ENCODE measurements at places on chromosomes 3 and 15.

GRCh38 chr3:20043396-20043795 is 3.1 kb downstream of the KAT2B start:
- DNase-seq, result peak; percentile 80

DNA sequence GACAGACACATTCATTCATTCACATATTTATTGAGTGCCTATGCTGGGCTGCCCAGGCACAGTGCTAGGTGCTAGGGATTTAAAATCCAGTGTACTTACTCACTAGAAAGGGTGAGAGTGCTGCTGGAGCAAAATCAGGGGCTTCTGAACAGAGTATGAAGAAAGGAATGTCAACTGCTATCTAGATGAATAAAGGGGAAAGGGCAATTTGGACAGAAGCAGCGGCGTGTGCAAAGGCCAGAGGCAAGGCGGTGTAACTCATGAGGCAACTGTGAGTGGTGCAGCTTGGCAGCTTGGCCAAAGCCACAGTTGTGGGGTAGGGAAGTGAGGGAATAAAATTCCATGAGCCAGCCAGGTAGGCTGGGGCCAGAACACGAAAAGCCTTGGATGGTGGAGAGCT is 76.7 kb downstream of the RAD18 start:
- no peak for DNase-seq

DNA sequence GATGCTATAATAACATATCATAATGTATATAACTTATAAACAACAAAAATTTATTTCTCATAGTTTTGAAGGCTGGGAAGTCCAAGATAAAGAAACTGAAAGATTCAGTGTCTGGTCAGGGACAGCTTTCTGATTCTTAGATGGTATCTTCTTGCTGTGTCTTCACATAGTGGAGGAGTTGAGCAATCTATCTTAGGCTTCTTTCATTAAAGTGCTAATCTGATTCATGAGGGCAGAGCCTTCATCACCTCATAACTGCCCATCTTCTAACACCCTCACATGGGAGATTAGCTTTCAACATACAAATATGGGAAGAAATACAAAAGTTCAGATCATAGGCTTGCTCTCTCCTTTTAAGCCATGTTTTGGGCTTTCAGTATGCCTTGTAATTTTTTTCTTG is 774.8 kb upstream of the EPHA6 start:
- DNase-seq, result no peak

DNA sequence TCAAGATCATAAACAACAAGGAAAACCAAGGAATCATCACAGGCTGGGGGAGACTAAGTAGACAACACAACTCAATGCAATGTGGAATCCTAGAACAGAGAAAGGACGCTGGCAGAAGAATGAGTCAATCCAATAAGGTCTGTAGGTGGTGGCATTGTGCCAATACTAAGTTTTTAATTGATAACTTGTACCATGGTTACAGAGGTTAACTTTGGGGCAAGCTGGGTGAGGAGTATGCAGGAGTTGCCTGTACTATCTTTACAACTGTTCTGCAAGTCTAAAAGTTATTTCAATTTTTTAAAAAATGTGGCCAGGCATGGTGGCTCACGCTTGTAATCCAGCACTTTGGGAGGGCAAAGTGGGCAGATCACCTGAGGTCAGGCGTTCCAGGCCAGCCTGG is 46.2 kb downstream of the RORA start:
- DNase-seq, result no peak

DNA sequence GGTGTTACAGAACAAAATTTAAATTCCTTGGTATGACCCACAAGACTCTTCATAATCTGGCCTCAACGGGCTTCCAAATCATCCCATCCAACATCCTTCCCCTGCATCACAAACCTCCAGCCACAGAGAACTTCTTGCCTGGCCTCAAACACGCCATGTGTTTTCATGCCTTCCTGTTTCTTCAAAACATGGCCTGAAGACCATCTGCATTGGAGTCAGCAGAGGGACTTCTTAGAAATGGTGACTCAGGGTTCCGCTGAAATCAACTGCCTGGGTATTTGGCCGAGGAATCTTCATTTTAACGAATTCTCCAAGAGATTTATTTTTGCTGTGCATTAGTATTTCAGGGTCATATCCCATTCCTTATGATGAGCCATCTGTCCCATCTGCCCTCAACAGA is 138.1 kb upstream of the RAP2B start:
- no peak for DNase-seq

GRCh38 chr3:107795514-107796094 is 272.8 kb downstream of the BBX start:
- DNase-seq, result no peak

GRCh38 chr15:29571792-29572431 is 250.4 kb downstream of the TJP1 start:
- DNase-seq, result no peak

- DNase-seq, result no peak
Measured at GRCh38 chr3:58355179-58355578, 22.5 kb downstream of the PXK start.

DNA sequence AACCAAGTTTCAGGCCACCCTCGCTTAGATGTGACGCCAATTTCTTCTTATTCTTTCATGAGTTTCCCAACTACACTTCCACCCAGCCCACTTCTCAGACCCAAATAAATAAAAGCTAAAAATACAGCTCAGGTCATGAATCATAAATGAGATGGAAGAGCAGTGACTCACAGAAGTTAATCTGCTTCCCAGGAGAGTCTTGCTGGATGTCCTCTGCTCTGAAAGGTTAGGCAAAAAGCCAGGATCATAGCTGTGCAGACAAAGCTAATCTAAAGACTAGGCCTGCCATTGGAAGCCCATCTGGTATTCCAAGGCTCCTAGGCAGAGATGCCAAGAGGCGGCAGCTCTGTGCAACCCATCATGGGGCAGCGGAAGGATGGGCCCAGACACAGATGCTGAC is 24.1 kb downstream of the SHC4 start:
- DNase-seq, result peak; percentile 90

DNA sequence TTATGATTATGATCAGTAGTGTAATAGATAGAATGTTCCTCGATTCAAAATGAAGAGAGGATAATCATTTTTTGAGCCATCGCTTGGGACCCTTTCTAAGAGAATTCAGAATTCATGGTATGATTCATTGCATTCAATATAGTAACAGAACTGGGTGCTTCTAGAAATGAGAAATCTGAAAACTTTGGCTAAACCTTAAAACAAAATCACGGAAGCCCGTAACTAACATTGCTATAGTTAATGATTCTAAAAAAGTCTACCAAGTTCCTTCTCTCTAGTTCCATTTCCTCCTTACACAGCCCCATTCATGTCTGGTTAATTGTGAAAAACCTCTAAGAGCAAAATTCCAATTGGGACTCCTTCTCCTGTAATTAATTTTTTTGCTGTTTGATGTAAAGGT is 217.1 kb downstream of the GBE1 start:
- DNase-seq, result no peak

DNA sequence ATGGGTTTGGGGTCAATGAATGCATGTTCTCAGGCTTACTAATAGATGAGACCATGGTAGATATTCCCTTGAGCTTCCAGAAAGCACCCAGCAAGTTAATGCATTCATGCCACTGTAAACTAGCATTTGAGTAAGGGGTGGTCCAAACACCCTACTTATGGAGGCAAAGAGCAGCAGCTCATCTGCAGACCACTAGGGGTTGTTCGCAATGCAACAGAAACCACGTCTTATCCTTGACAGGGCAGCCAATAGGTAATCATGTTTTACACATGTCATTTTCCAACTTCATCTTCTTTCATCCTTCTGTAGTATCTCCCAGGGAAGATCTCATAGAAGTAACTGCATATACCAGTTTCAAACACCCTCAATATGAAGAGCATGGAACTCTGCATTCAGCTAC is 330.2 kb downstream of the RORA start:
- DNase-seq, result no peak

DNA sequence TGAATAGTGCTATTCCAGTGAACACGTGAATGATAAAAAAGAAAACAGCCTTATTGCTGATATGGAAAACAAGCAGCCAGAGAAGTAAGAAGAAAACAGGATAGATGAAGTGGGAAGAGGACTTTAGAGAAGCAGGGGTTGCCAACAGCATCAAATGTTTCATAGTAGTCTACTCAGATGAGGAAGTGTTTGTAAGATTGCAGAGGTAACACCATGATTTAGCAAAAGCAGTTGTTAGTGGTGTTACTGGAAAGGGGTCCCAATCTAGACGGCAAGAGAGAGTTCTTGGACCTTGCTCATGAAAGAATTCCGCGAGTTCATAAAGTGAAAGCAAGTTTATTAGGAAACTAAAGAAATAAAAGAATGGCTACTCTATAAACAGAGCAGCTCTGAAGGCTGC is 108.8 kb upstream of the MCTP2 start:
- no peak for DNase-seq

GRCh38 chr3:53075743-53076140 is 29.9 kb upstream of the SFMBT1 start:
- no peak for DNase-seq

GRCh38 chr3:158107605-158108444 is 1.6 kb upstream of the SHOX2 start:
- DNase-seq, result no peak

DNA sequence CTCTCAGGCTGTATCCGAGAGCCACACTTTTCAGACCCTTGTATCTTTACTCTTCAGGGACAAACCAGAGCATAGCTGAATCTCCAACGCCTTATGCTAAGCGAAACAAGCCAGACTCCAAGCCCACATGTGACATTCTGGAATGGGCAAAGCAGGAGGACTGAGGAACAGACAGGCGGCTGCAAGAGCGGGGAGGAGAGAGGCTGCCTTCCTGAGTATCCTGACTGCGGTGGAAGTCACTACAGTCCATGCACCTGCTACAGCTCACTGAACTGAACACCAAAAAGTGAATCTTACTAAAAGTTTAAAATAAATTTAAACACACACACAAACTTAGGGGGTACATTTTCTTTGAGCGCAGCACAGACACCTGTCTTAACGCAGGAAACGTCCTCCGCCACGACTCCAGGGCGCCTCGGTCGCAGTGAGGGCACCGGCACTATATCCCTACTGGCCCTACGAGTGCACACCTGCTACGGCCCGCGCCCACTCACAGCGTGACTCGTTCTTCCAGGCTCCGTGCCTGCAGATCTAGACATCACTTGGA is 1.4 kb downstream of the CYFIP1 start:
- no peak for DNase-seq

DNA sequence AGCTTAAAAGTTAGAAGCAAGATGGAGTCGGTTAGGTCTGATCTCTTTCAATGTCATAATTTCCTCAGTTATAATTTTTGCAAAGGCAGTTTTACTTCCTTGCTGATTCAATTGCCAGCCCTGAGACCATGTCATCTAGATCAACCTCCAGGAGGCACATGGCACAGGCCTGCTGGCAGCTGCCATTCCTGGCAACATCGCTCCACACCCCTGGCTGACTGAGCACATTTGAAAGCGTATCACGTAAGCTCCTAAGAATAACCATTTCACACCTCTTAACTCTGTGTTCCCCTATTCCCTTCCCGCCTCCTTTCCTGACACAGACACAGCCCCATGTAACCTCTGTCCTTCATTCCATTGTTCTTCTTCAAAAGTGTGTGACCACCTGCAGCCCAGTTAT is 313.9 kb upstream of the CTNNB1 start:
- DNase-seq, result no peak

DNA sequence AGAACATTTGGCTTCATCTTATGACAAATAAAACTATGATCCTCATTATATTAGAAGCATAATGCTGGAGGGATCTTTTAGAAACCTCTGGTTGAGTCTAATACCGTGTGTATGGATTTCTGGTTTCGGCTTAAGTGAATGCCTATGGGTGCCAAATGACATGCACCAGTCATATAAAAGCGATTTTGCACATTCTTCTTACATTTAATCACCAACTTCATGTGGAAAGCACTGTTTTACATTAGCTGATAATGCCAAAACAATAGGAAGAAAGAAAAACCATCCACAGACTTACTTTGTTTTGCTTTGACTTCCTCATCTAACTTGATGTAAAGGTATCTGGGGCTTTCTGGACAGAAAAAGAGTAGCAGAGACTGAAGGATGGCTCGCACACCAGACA is 20.9 kb downstream of the SLC2A2 start:
- DNase-seq, result no peak
